ENCODE measurements at places on chromosomes 16 and 17.

DNA sequence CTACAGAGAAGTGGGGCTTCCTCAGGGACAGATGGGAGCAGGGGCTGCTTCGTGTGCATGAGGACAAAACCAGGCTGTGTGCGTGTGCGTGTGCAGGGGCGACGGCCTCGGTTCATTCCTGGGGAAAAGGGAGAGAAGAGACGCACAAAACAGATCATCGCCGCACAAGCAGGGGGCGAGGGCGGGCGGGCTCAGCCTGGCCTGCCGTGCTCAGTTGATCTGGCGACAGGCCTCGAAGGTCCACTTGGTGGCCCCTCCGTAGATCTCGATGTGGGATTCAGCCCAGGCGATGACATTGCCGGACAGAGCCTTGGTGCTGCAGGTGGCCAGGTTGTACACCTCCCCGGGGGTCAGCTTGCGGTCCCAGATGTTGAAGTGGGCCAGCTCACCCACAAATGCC, 5.8 kb downstream of the NPTX1 start:
- H3K4me1 ChIP-seq: no peaks in the 10 kb centered on the region
- H3K27ac ChIP-seq: no peak overlapping the region
- no peaks in the 10 kb centered on the region for H3K36me3 ChIP-seq
- no peak for DNase-seq
- peaks cover 5% of the 10 kb centered on the region for H3K27me3 ChIP-seq

DNA sequence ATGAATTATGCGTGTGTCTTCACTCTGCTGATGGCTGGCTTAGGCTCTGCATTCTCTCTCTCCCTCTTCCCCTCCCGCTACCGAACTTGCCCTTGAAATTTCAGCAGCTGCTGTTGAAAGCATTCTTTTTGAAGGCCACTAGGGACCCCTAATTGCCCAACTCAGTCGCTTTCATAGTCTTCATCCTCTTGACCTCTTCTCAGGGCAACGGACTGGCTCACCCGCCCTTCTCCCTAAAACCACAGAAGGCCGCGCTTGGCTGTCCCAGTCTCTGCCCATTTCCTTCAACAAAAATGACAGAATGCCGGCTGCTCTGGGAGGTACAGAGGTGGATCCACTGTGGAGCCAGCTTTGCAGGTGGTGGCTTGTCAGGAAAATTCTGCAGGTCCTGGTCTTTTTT, 21.0 kb upstream of the FMNL1 start:
- no peaks in the 10 kb centered on the region for H3K27me3 ChIP-seq
- no peak overlapping the region for H3K4me3 ChIP-seq
- H3K27ac ChIP-seq: no peak overlapping the region
- no peaks in the 10 kb centered on the region for H3K36me3 ChIP-seq
- DNase-seq: peak; percentile 44

DNA sequence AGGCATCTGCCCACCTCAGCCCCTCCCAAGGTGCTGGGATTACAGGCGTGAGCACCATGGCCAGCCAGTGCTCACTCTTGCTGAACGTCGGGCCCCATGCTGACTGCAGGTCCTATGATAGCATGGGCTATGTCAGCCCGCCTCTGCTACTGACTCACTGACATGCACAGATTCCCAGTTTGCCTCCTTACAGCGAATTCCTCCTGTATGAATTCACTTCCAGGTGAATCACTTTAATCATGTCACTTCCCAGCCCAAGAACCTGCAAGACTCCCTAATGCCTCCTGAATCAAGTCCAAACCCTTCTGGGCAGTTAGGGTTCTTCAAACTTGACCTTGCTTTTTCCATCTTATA, 16.1 kb upstream of the UBTF start:
- H3K27me3 ChIP-seq: no peaks in the 10 kb centered on the region
- no peaks in the 10 kb centered on the region for H3K4me1 ChIP-seq
- DNase-seq: no peak
- H3K36me3 ChIP-seq: no peaks in the 10 kb centered on the region
- no peak overlapping the region for H3K4me3 ChIP-seq

DNA sequence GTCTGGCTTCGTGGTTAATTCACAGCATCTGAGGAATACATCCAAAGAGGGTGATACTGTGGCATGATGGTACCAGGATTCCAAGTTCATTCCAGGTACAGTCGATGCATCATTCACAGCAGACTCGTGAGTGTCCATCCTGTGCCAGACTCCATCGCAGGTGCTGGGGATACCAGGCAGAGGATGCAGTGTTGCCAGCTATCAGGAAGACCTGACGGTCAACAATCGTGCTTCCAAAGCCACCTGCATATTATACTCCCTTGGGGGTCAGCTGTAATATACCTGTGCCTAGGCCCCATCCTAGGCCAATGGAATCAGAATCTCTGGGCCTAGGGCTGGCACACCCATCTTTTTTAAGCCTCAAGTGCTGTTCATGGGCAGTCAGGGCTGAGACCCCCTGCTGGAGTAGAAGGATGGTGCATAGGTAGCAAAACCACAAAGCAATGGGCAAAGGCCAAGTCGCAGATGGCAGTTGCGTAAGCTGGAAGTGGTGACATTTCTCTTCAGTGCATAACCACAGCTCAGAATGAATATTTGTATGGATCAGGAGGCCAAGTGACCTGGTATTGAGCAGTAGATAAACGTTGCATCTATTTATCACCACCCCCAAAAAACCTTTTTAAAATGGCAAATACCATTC, 42.9 kb upstream of the C16orf78 start:
- no peak for DNase-seq
- no peak overlapping the region for H3K27ac ChIP-seq
- no peaks in the 10 kb centered on the region for H3K36me3 ChIP-seq
- H3K4me1 ChIP-seq: no peaks in the 10 kb centered on the region

DNA sequence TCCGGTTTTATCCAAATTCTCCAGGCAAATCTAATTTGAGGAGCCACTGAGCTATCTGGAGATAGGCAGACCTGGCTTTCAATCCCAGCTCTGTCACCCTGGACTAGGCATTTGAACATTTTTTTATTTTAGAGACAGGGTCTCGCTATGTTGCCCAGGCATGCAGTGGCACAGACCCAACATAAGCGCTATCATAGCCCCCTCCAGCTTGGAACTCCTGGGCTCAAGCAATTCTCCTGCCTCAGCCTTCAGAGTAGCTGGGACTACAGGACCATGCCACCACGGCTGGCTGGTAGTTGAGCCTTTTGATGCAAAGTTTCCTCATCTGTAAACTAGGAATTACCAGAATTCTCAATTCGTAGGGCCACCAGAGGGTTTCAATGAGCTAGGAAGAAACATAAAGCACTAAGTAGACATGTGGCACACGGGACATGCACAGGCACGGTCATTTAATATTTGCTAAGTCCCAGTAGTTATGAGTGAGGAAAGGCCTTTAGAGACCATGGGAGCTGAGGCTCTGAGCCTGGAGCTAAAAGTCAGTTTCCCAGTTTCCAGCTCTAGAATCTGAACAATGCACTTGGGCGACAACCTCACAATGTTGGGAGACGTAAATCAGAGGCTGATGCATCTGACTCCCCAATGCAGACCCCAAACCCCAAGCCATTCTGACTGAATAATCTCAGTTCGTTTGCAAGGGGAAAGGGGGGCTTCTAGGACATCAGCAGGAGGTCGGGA, 1.1 kb downstream of the ELOB start:
- H3K4me3 ChIP-seq: peak overlapping the region; percentile 62
- no peaks in the 10 kb centered on the region for H3K27me3 ChIP-seq
- no peak for DNase-seq
- no peaks in the 10 kb centered on the region for H3K36me3 ChIP-seq
- no peak overlapping the region for H3K27ac ChIP-seq

- DNase-seq: no peak
- no peaks in the 10 kb centered on the region for H3K27me3 ChIP-seq
- peaks cover 2% of the 10 kb centered on the region for H3K36me3 ChIP-seq
- H3K4me1 ChIP-seq: no peaks in the 10 kb centered on the region
- H3K4me3 ChIP-seq: no peak overlapping the region
Measured at GRCh38 chr17:76326306-76326705, 18.2 kb upstream of the QRICH2 start.

- no peaks in the 10 kb centered on the region for H3K27me3 ChIP-seq
- H3K27ac ChIP-seq: no peak overlapping the region
- H3K4me1 ChIP-seq: no peaks in the 10 kb centered on the region
- DNase-seq: no peak
- no peak overlapping the region for H3K4me3 ChIP-seq
Measured at GRCh38 chr17:71188811-71189492, 931.9 kb upstream of the SOX9 start.

DNA sequence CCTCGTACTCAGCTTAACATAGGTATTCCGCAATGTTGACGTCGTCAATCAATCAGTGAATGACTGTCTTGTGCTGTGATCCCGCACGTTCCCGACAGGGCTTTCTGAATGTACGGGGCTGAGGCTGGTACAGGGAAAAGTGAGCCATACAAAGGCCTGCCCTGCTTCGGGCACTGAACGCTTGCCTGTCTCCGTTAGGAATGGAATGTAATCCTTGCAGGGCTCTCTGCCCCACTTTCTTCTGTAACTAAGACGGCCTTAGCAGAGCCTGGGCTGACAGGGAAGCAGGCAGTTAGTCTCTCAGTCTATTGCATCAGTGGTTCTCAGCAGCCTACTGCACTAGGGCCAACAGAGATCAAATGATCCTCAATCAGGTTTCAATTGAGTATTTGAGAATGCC, 16.2 kb upstream of the MYH3 start:
- no peak overlapping the region for H3K27ac ChIP-seq
- no peaks in the 10 kb centered on the region for H3K36me3 ChIP-seq
- no peak overlapping the region for H3K4me3 ChIP-seq
- no peak for DNase-seq
- no peaks in the 10 kb centered on the region for H3K4me1 ChIP-seq
- H3K27me3 ChIP-seq: no peaks in the 10 kb centered on the region

Measured in ovary (tissue), 10 donors.